Stimulated activated CD4-positive, alpha-beta T cell treated with anti-CD3 and anti-CD28 coated beads, Interleukin-4, amount 100 ng/mL, for 48 hours (primary cell): ENCODE measurements at places on chromosomes 11 and 22.

DNA sequence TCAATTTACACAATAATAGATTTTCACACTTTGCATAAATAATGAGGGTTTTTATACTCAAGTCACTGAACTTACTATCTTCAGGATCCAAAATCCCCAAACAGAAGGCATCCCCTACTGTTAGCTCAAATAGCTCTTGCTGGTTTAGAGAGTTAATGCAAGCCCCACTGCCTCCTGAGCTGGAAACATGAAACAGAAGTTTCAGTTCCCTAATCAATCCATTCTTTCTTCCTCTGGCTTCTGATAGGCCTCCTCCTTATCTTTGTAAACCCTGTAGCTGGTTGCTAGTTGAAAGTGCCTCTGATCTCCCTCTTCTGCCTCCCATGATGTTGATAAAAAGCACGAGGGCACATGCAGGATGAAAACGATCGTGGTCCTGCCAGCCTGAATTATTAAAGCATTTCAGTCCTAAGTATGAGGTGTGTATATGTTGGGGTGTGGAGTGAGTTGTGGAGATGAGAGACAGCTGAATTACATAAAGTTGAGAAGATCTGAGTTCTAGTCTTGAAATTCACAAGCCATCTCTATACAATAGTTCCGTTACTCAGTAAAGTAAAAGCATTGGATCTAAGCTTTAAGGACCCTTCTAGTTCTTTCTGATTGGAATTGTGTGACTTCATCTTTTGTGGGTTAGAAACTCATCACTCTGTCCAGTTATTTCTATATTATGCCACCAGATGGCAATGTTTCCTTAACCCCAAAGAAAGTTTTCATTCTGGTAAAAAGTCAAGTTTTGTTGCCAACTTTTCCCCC, 35.0 kb upstream of the EHF start:
- DNase-seq, result no peak

- peak; percentile 79 for DNase-seq
Observed at GRCh38 chr11:120511116-120511819, at the start of gene GRIK4. Gene GRIK4 (plus strand): TSS chr11:120511748. CDS start chr11:120660319, 148,571 bp downstream.

DNA sequence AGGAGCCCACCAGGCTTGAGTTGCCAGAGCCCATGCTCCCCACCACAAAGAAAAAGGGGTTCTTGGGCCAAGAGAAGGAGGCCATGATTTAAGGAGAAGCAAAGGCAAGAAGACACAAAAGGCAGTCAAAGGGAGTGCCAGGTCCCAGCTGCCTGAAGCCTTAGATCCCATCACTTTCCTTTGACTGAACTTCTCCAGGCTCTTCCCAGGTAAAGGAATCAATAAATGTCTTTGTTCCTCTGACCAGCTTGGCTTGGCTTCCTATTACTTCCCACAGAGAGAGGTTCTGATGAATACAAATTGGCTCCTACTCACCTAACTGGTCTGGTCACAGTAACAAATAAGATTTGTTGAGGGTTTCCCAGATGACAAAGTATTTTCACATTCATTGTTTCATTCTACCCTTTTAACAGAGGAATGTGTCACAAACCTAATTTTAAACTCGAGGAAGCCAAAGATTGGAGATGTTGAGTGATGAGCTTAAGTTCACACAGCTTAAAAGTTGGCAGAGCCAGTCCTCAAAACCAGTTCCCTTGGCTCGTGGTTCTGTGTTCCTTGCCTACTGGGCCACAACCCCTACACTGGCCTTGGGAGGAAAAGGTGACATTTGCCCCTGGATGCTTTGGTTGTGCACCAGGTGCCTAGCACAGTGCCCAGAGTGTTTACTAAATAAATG, 96.4 kb upstream of the SESN3 start:
- DNase-seq, result no peak

DNA sequence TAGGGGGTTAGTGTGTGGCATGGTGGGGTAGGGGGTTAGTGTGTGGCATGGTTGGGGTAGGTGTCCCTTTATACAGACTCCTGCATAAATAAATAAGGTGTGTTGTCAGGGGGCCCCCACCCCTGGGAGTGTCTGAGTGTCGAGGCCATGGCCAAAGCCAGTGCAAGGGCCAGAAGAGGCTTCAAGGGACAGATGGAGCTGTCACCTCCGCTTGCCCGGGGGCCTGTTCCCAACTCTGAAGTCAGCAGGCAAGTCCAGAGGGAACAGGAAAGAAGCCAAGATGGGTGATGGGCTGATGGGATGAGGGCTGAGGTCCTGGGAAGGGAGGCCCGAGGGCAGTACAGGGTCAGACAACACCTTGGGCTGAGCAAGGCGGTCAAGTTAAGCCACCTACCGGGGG, 997.8 kb downstream of the BRD1 start:
- no peak for DNase-seq

GRCh38 chr11:12140186-12140793, 29.9 kb downstream of the MICAL2 start:
- no peak for DNase-seq

DNA sequence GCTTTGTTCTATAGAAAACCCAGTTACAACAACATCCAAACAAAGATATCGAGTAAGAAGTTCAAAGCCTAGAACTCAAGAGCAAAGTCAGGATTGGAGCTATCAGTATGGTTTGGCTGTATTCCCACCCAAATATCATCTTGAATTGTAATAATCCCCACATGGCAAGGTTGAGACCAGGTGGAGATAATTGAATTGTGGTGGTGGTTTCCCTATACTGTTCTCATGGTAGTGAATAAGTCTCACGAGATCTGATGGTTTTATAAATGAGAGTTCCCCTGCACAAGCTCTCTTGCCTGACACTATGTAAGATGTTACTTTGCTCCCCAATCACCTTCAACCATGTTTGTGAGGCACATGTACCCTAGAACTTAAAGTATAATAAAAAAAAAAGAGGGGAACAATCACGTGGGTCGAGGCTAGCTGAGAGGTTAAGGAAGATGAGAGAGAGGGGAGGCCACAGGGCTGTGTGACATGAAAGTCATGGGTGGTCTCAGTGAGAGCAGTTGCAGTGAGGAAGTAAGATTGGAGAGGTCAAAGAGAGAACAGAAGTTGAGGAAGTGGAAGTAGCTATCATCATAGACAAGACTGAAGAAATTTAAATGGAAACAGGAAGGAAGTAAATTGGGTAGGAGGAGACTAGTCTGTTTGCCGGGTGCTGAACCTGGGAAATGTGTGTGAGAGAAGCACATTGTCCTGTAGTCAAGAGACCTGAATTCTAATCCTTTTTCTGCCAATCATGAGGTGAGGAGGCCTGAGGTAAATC, 80.1 kb upstream of the CD44 start:
- DNase-seq, result no peak

GRCh38 chr11:107018219-107018901, at the start of gene GUCY1A2:
Gene GUCY1A2 (minus strand): TSS chr11:107018476. CDS start chr11:107018055, 421 bp downstream.
- DNase-seq, result no peak

GRCh38 chr11:108639146-108639545, 25.7 kb upstream of the DDX10 start:
- no peak for DNase-seq

DNA sequence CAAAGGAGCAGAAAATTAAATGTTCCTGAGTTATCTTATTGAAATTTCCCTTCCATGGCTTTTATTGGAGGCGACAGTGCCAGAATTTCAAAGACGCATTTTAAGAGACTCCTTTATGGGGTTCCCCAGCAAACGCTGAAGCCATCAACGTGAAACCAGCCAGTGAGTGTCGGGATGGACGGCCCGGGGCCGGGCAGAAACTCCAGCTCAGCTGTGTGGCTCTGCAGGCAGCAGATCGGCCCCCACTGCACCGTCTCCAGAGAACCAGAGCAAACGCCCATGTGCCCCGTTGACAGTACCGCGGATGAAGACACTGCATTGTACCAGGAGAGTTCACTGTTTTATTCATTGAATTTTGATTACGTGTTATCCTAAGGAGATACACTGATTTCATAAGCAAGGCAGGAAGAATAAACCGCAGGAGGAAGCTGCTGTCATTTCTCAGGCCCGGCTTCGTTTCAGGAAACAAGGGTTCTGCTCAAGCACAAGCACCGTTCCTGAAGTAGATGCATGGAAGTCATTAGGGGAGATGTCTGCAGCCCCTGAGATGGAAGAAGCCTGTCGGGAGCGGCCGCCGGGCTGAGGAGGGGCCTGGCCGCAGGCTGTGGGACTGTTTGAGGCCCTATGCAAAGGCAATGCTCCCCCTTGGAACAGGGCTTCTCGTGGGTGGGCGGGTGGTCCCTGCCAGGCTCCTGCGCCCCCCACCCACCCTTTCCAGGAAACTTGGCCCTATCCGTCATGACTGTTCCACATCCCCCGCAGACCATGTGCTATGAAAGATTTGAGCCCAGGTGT, 639.7 kb downstream of the TBC1D22A start:
- DNase-seq, result no peak

- no peak for DNase-seq
Observed at GRCh38 chr22:31449506-31449905, 40.1 kb downstream of the EIF4ENIF1 start.

DNA sequence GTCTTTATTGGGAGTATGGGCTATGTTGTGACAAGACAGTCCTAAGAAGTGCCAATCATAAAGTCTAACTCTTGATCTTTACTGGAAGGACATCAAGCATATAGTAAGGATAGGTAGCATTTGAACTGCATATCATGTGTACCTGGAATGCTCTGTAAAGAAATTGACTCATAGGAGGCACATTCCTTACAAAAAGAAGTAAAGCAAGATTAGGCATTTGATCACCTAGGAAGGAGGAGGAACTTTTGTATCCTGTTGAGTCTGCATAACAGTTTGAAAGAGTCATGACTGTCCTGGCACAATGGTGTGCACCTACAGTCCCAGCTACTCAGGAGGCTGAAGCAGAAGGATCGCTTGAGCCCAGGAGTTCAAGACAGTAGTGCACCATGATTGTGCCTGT, 42.2 kb upstream of the DNAJB7 start:
- DNase-seq, result no peak

- peak; percentile 67 for DNase-seq
Observed at GRCh38 chr22:30435674-30436126, 10.1 kb downstream of the MTFP1 start.

- no peak for DNase-seq
Observed at GRCh38 chr11:102367364-102367763, 20.4 kb downstream of the BIRC2 start.

- no peak for DNase-seq
Observed at GRCh38 chr22:30948930-30949342, 19.6 kb downstream of the MORC2 start.

DNA sequence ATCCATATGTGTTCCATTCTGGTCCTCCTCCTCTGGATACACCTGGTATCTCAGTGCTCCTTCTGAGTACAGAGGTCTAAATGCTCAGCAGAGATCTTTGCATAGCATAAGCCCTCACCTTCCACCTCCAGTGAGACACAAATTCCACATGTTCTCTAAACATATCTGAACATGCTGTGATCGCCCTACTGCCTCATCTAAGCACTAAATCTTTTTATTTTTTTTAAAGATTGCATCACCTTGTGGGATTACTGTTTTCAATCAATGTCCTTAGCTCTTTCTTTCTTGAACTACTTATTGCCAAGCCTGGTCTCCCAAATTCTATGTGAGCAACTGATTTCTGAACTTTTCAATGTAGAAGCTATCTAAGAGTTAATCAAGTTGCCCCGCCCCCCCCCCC, 113.4 kb downstream of the TRPC6 start:
- DNase-seq, result no peak

GRCh38 chr11:66639066-66639813, 737 bp downstream of the RBM4 start:
- DNase-seq, result no peak

DNA sequence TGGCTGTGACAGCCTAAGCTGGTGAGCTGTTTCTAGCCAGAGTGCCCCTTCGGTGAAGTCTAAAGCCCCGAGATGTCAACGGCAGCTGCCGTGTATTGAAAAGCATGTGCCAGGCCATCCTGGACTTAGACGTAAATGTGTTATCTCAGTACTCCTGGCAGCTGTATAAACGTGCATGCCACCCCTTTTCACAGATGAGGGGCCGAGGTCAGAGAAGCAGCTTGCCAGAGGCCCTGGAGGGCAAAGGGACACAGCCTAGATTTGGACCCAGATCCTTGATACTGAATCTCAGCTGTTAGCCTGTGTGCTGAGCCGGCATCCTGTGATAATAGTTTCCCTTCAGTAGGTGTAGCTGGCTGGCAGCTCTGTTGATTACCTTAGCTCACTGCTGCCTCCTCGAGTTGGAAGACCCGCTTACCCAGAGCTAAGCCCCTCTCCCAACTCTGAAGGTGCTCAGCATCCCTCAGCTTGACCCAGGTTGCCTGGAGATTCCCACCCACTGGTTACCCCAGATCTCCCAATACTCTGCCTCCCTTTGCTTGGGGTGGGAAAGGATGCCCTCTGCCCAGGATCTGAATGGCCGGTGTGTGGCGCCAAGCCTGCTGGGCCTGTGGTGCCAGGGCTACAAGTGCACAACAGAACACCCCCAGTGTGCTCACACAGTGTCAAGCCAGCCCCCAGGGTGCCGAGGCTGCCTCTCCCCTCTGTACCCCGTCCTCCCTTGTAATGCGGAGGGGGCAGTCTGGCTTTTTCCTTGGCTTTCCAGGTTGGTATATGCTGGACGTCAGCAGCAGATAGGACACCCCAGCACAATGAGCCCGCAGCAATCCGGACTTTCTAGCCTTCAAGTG, 59.8 kb upstream of the WNT7B start:
- DNase-seq, result no peak

DNA sequence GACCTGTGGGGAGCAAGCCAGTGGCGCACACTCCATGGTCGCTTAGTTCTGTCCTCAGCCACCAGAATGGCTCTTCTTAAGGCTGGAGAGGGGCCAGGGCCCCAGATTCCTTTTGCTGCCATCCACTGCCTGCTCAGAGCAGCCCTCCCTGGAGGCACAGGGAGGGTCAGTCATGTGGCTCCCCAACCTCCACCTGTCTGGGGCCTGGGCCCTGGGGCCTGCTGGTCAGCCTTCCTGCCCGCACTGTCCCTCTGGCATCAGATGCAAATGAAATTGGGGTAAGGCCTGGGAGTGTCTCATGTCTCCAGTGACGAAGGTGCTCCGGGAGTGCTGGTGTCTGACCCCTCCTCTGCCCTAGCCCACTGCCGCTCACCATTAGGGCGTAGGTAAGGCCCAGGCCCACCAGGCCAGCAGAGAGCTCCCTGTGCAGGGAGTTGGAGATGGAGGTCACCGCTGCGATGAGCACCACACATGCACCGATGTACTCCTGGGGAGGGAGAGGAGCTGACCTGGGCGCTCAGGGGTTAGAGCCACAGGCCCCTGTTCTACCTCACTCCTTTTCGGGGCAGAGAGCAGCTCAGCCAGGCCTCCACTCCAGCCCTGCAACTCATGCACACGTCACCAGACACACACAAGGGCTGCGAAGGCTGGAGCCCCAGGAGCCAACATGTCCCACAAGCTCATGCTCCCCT, 9.0 kb upstream of the KCNJ11 start:
- DNase-seq, result no peak
